Activated T-cell treated with anti-CD3 and anti-CD28 coated beads, Interleukin-2, amount 50 U/mL, for 72 hours (primary cell): ENCODE measurements at places on chromosomes 2 and 18. TPM values are rescaled to one million over a fixed set of nuclear protein-coding genes. Genes with fewer than 3 reads are reported as not detected.

The AQP12A gene
- not detected for total RNA-seq

The UGT1A8 gene
- not detected for total RNA-seq

GRCh38 chr2:127735044-127735443, 33.7 kb downstream of the SFT2D3 start:
- DNase-seq: no peak

The KCNJ13 gene
- total RNA-seq: not detected
